ENCODE measurements at places on chromosomes 5 and 9.

DNA sequence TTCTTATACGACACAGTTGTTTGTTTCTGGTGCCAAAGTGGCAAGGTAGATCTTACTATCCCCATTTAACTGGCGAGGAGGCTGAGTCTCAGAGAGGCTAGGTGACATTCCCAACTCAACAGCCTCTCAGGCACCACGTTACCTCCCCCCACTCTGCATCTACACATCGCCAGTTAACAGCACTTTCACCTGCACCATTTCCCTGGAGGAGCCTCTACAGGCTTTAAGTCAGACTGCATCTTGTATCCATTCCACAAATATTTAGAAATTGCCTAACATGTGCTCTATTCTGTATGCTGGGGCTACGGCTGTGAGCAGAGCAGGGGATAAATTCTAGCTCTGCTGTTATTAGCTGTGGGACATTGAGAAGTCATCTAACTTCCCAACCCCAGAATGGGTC is 168.6 kb downstream of the INSYN2B start:
- no peak for DNase-seq

- DNase-seq: no peak
These were observed at the start of gene SELENOP for GRCh38 chr5:42811591-42812446. Gene SELENOP (minus strand): TSS chr5:42811892. CDS start chr5:42808353, 3,539 bp downstream.

DNA sequence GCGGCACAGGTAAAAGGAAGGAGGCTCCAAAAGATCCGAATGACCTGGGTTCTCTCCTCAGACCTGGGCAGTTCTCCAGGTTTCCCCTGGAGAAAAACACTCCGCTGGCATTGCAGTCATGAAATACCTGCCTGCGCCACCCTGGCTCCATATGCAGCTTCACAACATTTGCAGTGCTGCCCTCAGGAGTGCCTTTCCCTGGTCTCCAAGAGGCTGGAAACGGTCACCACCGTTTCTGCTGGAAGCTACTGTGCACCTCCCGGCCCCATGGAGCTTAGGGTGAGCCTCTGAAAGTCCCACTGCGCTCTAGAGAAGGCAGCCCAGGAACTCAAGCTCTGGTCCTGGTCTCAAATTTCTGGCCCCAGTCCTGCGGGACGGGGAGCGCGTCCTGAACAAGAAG is 670 bp downstream of the UGT3A1 start:
- DNase-seq: no peak

GRCh38 chr9:121340676-121341392 is 29.2 kb downstream of the STOM start:
- DNase-seq: no peak

- peak; percentile 86 for DNase-seq
These were observed 45.7 kb downstream of the SLC46A2 start for GRCh38 chr9:112844771-112845542.

GRCh38 chr5:111627862-111628261 is 115.5 kb upstream of the STARD4 start:
- DNase-seq: peak; percentile 25

- DNase-seq: no peak
These were observed 189.5 kb downstream of the BRINP1 start for GRCh38 chr9:119179701-119180100.

GRCh38 chr5:8349855-8350254 is 480.9 kb downstream of the MTRR start:
- DNase-seq: no peak

GRCh38 chr5:158684469-158684868 is 415.2 kb downstream of the EBF1 start:
- no peak for DNase-seq

- no peak for DNase-seq
These were observed 39.9 kb downstream of the DDX46 start for GRCh38 chr5:134798468-134798867.

DNA sequence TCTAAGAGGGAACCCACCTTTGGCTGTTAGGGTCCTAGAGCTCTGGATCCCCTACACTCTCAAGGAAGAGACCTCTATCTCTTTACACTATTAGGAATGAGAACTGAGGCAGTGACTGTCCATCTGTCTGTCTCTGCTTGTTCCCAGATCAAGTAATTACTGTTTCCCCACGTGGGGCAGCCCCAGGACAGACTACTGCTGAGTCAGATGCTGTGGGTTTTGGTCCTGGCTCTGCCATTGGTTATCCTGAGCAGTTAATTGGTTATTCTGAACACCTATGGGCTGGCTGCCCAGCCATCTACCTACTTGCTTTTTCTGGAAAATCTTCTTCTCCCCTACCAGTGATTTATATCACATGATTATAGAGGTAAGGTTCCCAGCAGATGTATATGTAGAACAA is 33.3 kb downstream of the FBXO10 start:
- no peak for DNase-seq

- DNase-seq: no peak
These were observed 22.6 kb upstream of the NMUR2 start for GRCh38 chr5:152427721-152428120.

GRCh38 chr9:72464857-72465592 is 56.4 kb upstream of the TMC1 start:
- no peak for DNase-seq

DNA sequence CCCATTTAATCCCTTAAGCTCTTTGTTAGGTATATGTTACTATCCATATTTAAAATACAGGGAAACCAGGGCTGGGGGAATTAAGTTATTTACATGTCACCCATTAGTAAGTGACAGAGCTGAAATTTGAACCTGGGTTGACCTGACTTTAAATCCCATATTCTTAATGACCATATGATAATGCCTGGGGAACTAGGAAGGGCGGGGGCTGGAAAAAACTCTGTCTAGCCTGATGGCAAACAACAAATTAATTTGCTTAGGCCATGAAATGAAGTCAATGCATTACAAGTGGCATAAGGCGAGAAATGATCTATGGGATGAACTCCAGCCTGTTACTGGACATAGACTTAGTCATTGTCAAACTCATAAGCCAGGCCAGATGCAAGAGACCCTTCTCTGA is 325.7 kb upstream of the WWC1 start:
- DNase-seq: no peak

DNA sequence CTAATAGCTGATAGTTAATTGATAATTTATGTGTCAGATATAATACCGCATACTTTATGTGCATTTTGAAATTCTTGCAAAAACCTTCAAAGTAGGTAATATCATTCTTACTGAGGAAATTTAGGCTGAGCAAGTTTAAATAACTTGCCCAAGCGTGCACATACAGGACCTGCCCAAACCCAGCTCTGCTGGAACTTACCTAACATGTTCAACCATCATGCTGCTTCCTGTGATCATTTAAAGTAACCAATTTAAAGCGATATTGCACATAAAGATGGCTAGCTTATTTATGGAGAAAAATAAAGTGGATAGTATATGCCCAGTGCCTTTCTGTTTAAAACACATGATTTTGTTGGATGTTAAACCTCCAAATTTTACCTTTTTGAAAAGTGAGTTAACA is 4.3 kb downstream of the FAM174A start:
- DNase-seq: no peak

DNA sequence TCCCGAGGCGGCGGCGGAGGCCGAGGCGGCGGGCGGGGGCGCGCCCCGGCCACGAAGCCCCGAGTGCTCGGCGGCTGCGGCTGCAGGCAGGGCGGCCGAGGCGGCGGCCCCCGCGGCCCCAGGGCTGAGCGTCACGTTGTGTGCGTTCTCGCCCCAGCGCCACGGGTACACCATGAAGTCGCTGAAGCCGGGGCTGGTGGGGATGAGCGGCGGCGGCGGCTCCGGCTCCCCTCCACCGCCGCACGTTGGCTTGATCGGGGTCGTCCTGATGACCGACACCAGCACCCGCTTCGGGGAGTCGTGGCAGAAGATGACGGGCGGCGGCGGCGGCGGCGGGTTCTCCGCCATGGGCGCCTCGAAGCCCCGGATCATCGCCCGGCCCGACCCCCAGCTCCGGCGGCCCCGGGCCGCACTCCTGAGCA is 498 bp downstream of the ZNF367 start:
- DNase-seq: peak; percentile 35

DNA sequence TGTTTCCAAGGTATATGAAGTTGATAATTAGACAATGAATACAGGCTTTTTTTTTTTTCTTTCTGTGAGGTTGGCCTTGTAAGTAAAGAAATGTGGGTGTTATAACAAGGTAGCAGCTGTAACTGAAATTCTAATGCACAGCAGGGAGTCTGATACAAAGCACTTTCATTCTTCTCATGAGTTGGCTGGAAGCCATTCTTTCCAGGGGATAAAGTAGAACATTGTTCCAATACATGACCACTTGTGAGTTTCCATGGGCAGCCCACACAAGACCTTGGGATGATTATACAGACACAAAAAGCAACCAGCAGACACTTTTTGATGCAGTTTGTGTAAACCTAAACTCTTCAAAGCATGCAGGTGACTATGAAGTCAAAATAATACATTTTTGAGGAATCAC is 1785.9 kb upstream of the WWC1 start:
- DNase-seq: no peak

DNA sequence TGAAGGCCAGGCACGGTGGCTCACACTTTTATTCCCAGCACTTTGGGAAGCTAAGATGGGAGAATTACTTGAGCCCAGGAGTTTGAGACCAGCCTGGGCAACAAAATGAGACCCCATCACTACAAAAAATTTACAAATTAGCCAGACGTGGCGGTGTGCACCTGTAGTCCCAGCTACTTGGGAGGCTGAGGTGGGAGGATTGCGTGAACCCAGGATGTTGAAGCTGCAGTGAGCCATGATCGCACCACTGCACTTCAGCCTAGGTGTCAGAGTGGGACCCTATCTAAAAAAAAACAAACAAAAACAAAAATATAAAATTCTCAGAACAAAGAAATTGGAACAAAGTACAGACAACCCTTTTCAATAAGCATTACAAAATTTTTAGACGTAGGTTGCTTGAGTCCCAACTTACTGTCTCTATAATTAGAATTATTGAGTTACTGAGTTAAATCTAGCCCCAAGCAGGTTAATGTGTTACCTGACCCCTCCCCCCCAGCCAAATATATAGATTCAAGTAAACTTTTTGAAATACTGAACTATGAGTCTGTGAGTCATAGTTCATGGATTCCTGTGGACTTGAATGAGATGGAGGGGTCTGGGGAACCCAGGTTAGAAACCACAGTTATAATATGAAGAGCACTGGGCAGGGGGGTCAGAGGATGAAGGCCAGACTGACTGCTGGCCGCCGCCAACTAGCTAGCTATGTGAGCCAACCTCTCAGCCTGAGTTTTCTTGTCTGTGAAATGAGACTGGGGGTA is 173.1 kb downstream of the AOPEP start:
- no peak for DNase-seq

DNA sequence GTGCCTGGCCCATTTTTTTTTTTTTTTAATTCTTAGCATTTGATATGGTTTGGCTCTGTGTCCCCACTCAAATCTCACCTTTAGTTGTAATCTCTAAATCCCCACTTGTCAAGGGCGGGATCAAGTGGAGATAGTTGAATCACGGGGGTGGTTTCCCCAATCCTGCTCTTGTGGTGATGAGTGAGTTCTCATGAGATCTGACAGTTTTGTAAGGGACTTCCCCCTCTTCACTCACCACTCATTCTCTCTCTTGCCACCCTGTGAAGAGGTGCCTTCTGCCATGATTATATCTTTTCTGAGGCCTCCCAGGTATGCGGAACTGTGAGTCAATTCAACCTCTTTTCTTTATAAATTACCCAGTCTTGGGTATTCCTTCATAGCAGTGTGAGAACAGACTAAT is 27.2 kb downstream of the NDUFAF2 start:
- peak; percentile 65 for DNase-seq

DNA sequence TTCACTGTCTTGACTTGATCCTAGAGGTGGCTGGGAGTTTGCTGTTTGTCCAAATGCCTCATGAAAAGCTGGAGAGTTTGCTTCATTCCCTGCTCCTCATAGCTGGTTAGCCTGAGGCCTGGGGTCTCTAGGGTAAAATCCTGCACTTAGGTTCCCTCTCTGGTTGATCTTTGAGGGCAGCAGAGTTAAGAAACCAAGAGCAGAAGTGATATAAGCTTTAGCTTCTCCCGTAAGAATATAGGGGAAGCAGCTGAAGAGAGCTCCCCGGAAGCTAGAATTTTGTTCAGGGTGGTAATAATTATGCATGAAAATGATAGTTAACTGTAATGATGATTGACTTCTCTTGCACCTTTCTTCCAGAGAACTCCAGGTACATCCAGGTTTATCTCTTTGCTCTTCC is 1.4 kb downstream of the FAM53C start:
- no peak for DNase-seq

GRCh38 chr9:78214492-78214891 is 21.4 kb upstream of the CEP78 start:
- DNase-seq: no peak

GRCh38 chr5:151315998-151316597 is 12.5 kb upstream of the SLC36A3 start:
- peak; percentile 85 for DNase-seq

- DNase-seq: no peak
These were observed 313.6 kb downstream of the KCTD16 start for GRCh38 chr5:144484124-144484897.

DNA sequence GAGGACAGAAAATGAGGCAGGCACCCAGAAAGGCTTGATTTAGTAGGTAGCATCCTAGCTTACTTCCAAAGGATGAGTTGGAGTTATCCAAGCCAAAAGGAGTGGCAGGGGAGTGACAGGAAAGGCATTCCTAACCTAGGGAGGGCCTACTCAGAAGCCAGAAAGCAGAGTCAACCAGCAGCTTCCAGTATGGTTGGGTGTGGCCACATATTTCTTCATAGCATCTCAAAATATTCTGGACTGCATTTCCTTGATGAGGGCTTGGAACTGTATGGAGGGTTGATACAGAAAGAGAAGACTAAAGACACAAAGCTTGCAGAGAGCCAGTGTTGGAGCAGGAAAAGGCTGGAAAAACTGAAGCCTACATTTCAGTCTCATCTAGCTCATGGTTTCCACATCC is 656.8 kb upstream of the DMAC1 start:
- DNase-seq: no peak

- DNase-seq: no peak
These were observed 29.8 kb downstream of the ANKRD33B start for GRCh38 chr5:10593531-10594181.

DNA sequence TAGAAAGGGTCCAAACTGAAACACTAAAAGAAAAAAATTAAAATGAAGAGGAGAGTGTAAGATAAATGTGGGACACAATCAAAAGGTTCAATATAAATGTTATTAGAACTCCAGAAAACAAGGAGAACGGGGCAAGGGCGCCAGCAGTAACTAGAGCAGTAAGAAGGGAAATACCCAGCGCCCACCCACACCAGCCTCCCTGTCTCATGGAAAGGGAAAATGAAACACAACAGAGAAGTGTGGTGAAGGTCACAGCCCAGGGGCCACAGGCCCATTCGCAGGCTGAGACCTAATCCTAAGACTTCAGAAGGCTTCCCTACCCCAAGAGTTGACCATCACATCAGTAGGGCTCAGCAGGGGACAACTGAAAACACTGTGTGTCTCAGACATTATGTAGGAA is 45.8 kb upstream of the CLK4 start:
- peak; percentile 6 for DNase-seq

GRCh38 chr5:163604013-163604412 is 98.6 kb downstream of the MAT2B start:
- no peak for DNase-seq

GRCh38 chr9:90805006-90805996 is 3.7 kb downstream of the SYK start:
- DNase-seq: no peak

- no peak for DNase-seq
These were observed 53.9 kb upstream of the PTCH1 start for GRCh38 chr9:95570646-95571045.

GRCh38 chr5:169071-169727 is 22.1 kb upstream of the LRRC14B start:
- no peak for DNase-seq
